ENCODE measurements at places on chromosomes 6 and 20.
A peak's percentile ranks its signal among the peaks of the same experiment; 100 is the strongest.

GRCh38 chr6:7004581-7005297 lies 103.0 kb upstream of the RREB1 start:
- DNase-seq, result no peak

GRCh38 chr6:65989676-65990075 lies 282.6 kb upstream of the EYS start:
- DNase-seq, result no peak

DNA sequence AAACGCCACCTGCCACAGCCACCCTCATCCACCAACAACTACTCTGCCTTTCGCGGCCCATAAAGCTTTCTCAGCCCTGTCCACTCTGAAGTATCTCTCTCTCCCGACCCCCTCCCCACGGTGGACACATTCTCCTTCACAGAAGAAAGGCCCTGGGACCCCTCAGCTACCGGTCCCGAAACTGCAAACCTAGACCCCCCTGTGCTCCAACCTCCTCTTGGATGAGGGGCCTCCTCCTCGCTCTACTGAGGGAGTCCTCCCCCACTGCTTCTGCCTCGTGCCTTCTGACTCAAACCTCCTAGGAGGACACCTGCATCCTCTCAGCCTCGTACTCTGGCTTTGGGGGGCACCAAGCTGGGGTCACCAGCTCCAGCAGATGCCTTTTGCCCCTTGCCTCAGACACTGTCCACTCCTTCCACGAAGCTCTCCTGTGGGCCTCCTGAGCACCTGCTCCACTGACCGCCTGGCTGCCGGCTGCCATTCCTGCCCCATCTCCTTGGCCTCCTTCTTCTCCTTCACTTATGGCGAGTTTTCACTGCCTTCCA lies 24.9 kb downstream of the RNASET2 start:
- DNase-seq, result no peak

- no peak for DNase-seq
These were observed 6.5 kb downstream of the PRND start for GRCh38 chr20:4728120-4728760.

DNA sequence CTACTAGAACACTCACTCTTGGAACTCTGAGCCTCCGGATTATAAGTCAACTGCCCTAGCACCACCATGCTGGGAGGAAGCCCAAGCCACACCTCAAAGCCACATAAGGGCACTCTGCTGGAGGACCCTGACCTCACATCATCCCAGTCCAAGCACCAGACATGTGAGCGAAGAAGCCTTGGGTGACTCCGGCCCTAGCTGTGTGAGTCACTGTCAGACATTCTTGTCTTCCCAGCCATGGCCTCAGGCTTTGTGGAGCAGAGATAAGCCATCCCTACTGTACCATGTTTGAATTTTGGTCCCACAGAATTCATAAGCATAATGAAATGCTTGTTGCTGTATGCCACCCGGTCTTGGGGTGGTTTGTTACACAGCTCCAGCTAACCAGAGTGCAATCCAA lies 247.7 kb downstream of the SOD2 start:
- no peak for DNase-seq

DNA sequence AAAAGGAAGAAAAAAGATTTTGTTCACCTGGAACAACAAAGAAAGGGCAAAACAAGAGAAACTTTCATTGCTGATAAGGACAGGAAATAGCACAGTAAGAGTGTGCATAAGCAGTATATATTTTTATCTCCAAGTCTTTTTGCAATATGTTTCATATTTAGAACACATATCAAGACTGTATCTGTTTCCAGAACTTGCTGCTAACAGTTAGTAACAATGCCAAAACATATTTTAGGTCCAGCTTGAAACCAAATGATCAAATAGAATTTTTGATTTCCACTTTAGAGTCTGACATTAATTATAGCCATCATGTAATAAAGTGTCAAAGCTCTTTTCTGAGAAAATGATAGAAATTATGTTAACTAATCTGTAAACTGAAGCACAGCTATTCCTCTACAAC lies 143.5 kb upstream of the SUPT3H start:
- DNase-seq, result no peak

DNA sequence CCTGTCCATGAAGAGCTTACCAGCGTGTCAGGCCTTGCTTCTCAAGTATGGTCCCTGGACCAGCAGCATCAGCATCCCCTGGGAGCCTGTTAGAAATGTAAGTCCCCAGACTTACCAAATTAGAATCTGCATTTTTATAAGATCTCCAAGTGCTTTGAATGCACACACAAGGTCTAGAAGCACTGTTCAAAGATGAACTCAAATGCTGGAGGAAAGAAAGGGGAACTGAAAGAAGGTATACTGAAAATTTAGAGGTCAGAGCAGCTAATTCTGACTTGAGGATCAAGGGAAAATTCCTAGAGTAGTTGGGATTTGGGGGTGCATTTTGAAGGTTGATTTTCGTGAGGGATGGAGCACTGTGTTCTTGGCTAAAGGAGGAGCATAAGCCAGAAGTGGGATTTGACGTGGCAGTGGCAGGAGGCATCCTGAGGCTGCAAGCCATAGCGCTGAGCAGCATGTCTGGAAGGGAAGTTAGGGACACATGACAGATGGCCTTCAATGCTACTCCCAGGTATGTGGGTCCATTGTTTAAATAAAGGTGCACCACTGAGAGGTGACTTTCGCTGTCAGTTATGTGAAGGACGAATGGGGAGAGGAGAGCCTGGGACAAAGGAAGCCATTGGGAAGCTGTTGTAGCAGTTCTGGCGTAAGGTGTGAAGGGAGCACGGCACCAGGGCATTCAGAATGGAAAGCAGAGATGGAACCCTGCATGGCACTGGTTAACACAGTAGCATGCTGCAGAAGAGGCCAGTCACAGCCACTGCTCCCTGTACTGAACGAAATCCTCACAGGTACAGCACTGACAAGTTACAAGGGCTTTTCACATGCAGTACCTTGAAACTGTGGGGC lies 36.2 kb downstream of the ARMC2 start:
- DNase-seq, result no peak

GRCh38 chr6:133715270-133715669 lies 173.6 kb upstream of the TCF21 start:
- no peak for DNase-seq

DNA sequence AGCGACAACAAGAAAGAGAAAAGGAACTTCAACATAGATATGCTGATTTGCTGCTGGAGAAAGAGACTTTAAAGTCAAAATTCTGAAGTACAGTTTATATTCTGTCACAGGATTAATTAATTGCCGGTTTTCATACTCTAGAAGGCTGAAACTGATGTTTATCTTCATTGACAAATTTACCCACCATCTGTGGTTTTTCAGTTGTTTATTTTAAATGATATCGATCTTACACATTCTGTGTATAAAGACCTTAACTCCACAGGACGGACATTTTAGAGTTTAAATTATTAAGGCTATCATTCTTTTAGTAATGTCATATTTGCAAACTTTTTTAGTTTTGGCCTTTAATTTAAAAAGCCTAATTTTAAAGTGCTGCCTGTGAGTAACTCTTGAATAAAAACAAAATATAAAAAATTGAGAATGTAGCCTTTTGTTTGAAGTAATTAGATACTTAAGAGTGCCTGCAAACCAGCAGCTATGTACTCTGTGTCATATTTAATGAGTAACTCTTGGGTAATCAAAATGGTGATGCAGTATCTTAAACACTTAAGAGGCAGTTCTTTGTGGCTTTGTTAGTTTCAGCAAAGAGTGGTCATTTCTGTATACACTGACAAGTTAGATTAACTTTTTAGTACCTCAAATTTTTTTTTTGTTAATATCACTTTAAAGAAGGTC lies 59.3 kb downstream of the CDC5L start:
- DNase-seq, result no peak

GRCh38 chr20:46362921-46363867 lies 43.2 kb downstream of the ELMO2 start:
- no peak for DNase-seq

DNA sequence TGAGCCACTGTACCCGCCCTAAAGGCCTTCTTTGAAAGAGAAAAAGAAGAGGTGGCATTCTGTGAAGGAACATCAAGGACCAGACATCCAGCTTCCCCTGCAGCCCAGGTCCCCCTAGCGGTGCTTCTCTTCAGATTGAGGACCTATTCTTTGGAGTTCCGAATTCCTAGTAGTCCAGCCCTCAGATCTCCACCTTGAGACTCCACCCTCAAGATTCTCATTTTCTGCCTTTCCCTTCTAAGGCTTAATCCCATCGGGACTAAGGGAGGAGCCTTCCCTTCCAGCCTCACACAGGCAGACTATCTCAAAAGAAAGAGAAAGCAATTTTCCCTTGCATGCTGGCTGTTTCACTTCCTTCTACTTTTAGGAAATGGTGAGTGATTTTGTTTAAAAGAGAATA lies 32.5 kb downstream of the MUC22 start:
- peak; percentile 30 for DNase-seq

DNA sequence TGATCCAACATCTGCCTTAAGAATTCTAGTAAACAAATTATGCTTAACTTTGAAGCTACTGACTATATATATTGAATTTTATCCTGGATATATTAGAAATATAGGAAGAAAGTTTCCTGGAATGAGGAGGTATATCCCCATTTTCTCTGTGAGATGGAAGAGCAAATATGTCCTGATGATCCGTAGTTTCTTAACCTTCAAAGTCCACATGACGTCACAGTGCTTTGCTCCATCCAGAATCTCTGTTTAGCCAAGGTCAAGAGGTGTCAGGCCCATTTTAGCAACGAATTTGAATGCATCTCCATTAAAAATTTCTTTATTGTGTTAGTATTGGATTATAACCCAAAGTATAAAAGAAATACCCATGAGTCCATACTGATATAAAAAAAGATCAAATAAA lies 162.5 kb downstream of the PRL start:
- no peak for DNase-seq

GRCh38 chr20:40008177-40008576 lies 680.9 kb downstream of the MAFB start:
- DNase-seq, result no peak

GRCh38 chr20:1623501-1624205 lies 3.8 kb upstream of the SIRPB1 start:
- no peak for DNase-seq

- no peak for DNase-seq
These were observed 979.8 kb upstream of the GJE1 start for GRCh38 chr6:141152951-141153350.

DNA sequence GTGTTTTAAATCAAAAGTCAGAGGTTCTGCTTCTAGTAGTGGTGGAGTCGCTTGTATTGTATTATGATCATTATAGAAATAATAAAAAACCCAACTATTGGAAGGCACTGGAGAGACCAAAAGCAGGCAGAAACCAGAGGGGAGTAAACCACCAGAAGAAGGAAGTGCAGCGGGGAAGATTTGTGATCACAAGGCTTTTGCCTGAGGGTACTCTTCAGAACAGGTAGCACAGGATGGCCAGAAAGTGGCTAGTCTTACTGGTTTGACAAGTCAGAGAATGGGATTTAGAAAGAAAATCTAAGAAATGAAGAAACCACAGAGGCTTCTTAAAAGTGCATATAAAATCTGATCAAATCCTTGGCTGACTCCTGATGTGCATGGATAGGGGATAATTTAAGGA lies 24.0 kb downstream of the MAPK13 start:
- no peak for DNase-seq

DNA sequence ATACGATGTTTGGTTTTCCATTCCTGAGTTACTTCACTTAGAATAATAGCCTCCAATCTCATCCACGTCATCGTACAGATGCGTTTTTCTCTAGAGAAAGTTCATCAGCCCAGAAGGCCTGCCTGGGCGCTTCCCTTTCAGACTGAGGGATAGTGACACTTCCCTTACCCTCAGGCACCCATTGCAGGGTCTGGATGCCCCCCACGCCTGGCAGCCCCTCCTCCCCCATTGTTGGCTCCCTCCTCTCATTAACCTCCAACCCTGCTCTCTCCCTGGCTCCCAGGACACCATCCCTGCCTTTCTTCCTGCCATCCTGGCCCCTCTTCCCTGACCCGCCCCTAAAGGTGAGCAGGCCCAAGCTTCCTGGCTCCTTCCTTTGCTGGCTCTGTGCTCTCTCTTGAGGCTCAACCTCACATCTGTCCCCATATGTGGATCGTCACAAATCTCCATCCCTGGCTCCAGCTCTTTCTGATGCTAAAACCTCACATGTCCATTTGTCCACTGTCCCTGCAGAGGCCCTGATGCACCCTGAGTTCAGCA lies 145.2 kb downstream of the SYCP2 start:
- no peak for DNase-seq

DNA sequence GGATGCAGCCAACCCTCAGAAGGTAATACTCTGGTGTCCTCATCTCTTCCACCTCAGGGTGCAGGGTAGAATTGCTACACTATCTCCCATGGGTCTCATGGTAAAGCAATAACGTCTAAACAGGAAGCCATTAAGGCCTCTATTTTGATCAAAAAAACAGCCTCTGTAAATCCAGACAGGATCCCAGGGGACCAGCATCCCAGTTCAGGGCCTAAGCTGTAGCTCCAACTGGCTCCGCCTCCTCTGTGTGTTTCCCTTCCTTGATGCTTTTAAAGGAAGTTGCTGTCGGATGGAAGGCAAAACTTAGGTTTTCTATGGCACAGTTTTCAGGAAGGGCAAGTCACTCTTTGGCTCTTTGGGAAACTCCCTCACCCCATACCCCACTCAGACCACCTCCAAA lies 222.0 kb downstream of the MAFB start:
- no peak for DNase-seq

DNA sequence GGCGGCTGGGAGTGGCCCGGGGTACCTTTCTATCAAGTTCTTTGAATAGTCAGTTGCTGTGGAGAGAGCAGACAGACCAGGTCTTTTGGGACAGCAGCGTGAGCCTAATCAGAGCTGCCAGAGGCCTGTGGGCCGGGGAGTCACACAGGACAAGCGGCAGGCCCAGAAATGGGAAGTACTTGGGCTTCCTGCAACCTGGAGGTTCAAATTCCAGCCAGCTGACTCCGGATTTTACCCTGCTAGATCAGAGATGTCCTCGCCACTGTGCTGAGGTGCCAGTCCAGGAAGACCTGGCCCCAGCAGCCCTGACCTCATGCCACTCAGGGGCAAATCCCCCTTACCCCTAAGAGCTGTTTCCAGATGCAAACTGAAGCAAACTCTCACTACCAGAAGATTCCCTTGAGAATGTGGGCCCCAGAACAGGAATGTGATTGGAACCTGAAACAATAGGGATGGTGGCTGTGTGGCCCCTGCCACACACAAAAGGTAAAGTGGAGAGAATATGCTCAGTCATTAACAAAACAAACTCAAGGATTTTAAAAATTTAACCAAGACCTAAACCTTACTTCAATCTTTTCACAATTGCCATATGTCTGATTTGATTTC lies 9.7 kb downstream of the BEND3 start:
- no peak for DNase-seq

Data from T-helper 17 cell (primary cell).